Heart right ventricle (tissue), 16 donors: ENCODE measurements at places on chromosomes 7 and 10. TPM values are rescaled to one million over a fixed set of nuclear protein-coding genes. Genes with fewer than 3 reads are reported as not detected.

GOLGA7B gene
- 0.09 TPM for polyA plus RNA-seq

DNA sequence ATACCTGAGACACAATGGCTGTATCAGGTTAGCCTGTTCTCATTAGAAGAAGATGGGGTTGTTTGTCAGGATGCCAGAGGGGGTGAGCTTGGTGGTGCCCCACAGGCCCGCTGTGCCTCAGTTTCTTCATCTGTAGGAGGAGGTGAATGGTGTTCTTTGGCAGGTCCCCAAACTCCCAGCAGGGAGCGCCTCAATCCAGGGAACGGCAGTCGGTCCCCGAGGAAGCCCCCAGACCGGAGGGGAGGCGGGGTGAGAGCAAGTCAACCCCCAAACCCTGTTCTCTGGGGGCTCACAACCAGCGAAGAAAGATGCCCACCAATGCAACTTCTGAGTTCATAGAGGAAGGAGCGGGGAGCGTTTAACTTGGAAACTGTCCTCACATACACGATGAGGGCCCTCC, 16.0 kb downstream of the C10orf105 start:
- DNase-seq: no peak

SLC13A1 gene
- polyA plus RNA-seq: not detected

- no peak for DNase-seq
These were observed 102.9 kb downstream of the ZNF438 start for GRCh38 chr10:30928742-30929141.

GRCh38 chr7:151705636-151706276, 171.2 kb downstream of the PRKAG2 start:
- DNase-seq: no peak

GRCh38 chr7:64371116-64371515, 57.4 kb downstream of the ZNF736 start:
- no peak for DNase-seq

GRCh38 chr10:17648243-17649035, 4.5 kb downstream of the STAM start:
- DNase-seq: no peak

DNA sequence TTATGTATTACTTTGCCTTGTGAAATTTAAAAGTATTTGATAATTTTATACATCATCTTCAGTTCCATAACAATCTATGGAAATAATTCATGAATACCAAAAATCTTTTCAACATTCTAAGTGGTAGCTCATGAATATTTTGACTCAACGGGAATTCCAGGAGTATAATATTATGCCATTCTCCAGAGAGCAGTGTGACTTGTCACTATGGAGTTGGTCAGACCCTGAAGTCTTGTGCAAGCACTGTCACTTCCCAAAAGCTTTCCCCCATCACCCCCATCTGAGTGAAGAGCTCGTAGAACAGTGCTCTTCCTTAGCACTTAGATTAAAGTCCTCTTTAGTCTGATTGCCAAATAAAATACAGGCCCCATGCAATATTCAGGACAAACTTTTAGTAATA, 29.4 kb upstream of the CCNJ start:
- no peak for DNase-seq

RSU1 gene
- polyA plus RNA-seq: 74.2 TPM

DNA sequence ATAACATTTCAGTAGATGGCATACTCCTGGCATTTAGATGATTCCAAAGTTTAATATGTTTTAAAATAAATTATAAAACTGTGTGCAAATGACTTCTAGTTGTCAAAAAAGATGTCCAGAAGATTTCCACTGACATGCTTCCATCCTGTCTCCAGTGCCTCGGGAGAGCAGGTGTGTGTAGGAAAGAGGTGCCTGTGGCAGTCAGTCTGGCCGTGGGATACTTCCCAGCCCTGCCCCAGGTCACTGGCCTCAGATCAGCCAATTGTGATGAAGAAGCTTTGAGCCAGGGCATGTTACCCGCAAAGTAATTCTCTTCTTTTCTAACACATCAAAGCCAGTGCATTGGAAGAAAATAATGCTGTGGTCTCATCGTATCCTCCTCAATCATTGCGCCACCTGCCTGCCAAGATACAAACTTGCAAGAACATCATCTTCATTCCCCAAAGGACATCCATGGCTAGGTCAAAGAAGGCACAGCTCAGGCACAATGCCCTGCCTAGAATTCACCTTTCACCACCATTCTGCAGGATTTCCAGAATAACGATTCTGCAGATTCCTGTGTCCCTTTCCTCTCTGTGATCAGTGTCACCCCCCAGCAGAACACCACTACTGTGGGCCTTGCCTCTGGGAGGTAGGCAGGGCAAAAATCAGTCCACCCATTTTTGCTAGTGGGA, 6.3 kb upstream of the KCNMA1 start:
- no peak for DNase-seq

UNCX gene
- not detected for polyA plus RNA-seq

SPDYE6 gene
- polyA plus RNA-seq: 0.03 TPM

GCK gene
- polyA plus RNA-seq: 6.0 TPM

RASA4B gene
- polyA plus RNA-seq: 3.2 TPM

- no peak for DNase-seq
These were observed 11.5 kb downstream of the ADCY1 start for GRCh38 chr7:45585628-45586027.

SRRM3 gene
- polyA plus RNA-seq: 36.2 TPM

- DNase-seq: no peak
These were observed 40.7 kb upstream of the BET1 start for GRCh38 chr7:94044806-94045205.

- DNase-seq: no peak
These were observed 28.6 kb downstream of the BMPR1A start for GRCh38 chr10:86785037-86785436.

DNA sequence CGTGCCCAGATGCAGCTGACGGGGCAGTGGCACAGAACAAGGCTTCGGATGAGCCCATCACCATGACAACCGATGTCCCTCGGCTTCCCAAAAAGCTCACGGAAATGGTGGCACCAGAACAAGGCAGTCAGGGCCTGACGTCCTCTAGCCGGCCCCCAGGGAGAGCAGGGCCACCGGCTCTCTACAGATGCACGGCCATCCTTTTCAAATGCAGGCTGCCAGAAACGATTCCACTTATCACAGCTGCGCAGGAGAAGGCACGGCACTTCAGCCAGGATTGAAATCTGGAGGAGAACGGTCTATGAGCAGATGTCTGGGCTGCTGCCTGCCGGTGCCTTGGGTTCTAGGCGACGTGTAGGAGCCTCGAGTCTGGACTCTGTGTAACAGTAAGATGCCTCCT, 223.8 kb downstream of the ZMYND11 start:
- no peak for DNase-seq

GRCh38 chr7:124089621-124090020, 56.8 kb upstream of the TMEM229A start:
- no peak for DNase-seq

PON1 gene
- polyA plus RNA-seq: 0.09 TPM

- DNase-seq: no peak
These were observed 159.7 kb downstream of the CRPPA start for GRCh38 chr7:16261654-16262053.

LRRC61 gene
- polyA plus RNA-seq: 1.2 TPM

DNA sequence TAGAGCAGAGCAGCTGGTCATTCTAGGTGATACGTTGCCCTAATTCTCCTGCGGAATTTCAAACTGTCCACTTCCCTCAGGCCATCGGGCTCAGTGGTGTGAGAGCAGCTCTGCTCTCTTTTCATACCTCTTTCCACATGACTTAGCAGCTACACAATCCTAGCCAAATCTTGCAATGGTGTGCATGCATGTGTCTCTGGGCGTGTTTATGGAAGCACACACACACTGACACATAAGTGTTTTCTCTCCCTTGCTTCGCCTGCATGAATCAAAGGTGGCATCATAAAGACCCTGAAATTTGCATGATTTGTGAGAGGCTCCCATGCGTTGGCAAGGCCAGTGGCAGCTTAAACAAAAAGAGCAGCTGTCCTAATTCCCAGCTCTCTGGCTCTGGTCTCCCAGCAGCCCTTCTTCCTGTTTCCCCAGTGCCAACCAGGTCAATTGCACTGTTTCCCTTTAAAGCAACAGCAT, 1189.5 kb downstream of the GATA3 start:
- no peak for DNase-seq

- DNase-seq: no peak
These were observed 123.6 kb downstream of the SH3PXD2A start for GRCh38 chr10:103731609-103732270.
